ENCODE measurements at places on chromosomes 6 and 20. TPM values are rescaled to one million over a fixed set of nuclear protein-coding genes. Genes with fewer than 3 reads are reported as not detected.

TSPO2 gene
- total RNA-seq, result not detected

EBF4 gene
- 2.5 TPM for total RNA-seq

LAMA2 gene
- 2.7 TPM for total RNA-seq

SLCO4A1 gene
- 48.3 TPM for total RNA-seq

- peak; percentile 87 for DNase-seq
Observed at GRCh38 chr20:6053776-6054688, at the start of gene LRRN4. Gene LRRN4 (minus strand): TSS chr20:6054060. CDS start chr20:6052799, 1,261 bp downstream.

GRCh38 chr6:63307581-63308246 is 12.1 kb downstream of the LGSN start:
- DNase-seq, result peak; percentile 15

GRCh38 chr6:161044335-161044734 is 52.8 kb downstream of the MAP3K4 start:
- DNase-seq, result no peak

DNA sequence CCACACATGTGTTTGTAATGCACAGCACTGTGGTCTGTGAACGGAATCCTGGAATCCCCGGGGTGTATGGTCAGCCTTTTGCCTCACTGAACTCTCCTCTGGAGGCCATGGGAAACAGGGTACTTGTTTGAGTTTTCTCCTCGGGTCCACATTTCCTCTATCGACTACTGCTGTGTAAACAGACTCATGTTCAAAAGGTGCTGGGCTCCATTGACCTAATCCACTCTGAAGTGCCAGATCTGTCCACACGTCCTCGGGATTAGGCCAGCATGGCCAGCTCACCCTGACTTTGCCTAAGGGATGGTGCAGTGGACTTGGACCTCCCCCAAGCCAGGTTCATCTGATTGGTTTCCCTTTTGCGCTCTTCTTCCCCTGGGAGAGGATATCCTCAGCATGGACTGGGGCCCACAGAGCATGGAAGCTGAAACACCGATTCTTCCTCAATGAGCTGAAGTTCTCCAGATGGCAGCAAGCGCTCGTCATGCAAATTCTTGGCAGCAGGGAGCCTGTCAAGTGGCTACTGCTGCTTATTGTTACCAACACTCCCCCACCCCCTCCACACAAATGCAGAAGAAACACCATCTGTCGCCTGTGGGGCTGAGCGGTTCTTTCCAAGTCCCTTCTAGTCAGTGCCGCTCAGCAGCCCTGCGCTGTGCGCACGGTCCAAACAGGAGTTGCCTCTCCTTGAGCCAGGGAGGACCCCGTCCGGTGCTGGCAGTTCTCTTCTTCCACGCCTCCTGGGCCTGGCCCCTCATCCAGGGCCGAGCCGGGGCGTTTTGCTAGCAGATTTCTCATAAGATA is 292.6 kb upstream of the MARCKS start:
- no peak for DNase-seq

DNA sequence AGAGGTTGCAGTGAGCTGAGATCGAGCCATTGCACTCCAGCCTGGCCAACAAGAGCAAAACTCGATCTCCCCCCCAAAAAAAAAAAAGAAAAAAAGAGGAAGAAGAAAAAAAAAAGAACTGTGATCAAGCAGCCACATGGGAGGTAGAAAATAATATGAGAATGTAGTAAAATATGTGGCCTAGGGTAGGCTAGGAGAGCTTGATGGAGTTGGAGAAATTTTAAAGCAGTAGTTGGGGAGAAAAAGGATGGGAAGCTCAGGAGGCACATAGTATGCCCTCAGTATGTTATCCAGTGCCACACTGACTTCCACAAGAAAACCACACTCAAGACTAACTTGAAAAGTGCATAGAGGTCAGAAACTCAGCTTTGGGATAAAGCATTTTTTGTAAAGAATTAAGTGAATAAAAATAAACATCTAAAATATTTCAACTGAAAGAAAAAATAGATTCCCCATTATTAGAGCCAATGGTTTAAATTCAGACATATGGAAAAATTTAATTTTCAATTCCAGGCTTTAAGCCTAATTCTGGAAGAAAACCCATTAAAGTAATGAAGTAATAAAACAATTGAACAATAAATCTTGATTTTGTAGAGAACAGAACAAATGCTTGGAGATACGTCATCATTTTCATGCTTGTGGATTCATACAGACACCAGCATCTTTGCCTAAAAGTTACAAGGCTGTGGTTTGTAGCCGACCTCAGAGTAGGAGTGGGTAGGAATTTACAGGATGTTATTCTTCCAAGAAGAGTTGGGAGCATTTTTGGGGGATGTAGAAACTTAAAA is 34.7 kb downstream of the PLEKHG1 start:
- DNase-seq, result no peak

- DNase-seq, result no peak
Observed at GRCh38 chr6:41638002-41638934, at the start of gene MDFI. Gene MDFI (plus strand): TSS chr6:41638468. CDS start chr6:41638750, 282 bp downstream.

DNA sequence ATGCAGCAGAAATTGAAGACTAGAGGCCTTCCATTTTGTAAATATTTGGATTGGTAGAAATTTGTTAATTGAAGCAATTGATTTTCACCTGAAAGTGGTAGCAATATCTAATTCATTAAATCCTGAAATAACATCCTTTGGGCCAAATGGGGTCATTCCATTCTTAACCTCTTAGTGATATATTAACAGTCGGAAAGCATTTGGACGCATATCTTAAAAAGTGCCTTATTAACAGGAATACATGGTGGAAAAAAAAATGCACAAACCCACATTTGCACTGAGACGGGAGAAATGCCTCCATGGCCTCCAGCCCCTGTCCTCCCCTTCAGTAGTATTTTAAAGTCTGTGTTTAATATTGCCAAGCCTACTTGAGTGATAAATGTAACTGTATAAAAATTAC is 205.5 kb downstream of the TFAP2B start:
- peak; percentile 36 for DNase-seq
